ENCODE measurements at places on chromosomes 16 and 17.

GRCh38 chr17:11813871-11814270, 183.4 kb downstream of the ZNF18 start:
- DNase-seq = no peak

DNA sequence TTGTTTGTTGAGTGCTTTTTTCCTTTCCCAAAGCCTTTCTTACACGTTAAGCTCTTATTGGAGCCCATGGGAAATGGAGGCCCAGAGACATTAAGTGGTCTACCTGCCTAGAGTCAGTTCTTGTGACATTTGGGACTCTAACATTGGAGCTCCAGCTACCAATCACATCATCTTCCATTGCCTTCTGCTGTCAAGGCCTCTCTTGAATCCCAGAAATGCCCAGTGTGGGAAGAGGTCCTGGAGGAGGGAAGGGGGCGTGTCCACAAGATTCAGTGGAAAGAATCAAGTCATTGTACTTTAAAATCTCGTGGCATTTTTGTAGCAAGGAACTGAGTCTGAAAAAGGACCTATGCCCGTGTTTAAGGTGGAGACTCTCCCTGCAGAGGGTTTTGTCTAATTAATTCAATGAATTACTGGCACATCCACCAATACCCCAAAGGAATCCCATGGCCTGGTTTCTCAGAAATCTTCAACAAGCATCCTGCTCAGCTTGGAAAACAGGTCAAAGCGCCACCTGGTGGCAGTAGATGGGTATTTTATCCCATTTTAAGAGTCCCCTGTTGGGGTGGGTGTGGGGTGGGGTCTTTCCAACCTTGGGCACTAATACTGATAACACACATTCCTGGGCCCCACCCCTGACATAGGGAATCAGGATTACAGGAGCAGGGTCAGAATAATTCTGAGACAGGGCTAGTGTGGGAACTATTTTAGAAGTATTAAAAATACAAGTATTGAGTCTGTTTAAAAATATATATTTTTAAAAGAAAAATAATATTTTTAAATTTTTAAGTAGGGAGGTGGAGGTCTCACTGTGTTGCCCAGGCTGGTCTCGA, 24.6 kb downstream of the GPT2 start:
- peak; percentile 60 for DNase-seq

DNA sequence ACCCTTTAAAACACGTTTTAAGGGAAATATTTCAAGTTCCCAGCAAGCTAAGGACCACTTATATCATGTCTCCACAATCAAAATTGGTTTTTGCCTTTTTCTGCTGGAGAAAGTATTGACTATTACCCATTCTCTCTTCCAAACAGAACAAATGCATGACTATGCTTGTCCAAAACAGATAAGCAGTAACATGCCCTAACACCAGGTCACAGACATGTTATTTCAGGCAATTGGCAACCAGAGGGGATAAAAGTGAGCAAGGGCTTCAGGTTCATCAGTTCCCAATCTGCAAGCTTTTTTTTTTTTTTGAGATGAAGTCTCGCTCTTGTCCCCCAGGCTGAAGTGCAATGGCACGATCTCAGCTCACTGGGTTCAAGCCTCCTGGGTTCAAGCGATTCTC, 15.0 kb downstream of the SKA2 start:
- no peak for DNase-seq

DNA sequence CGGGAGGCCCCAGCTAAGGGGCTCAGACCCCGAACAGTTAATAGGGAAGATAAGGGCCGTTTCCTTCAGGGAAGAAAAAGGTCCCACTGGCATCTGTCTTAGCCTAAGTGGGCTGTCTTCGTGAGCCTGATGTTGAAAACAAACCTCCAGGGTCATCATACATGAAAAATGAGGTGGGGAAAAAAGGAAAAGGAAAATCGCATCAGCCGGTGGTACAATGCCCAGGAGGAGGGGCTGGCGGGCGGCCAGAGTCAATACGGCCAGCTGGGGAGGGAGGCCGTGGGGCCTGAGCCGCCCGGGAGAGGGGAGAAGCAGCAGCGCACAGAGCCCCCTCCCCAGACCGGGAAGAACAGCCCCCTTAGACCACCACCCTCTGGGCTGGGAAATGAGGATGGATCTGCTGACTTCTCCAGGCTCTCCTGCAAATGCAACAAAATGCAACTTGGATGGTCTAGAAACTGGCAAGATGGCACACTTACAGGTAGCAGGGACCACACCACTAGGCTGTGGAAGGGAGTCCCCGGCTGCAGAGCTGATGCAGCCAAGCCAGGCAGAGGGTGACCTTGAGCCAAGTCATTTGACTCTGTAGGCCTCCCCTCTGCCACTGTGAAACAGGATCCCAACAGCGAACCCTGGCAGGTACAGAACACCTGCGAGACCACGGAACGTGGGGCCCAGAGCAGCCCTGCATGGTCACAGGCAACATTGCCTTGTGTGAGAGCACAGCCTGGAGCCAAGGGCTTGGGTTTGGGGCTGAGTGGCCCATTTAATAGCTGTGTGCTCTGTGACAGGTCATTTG, 448.5 kb downstream of the SOX9 start:
- no peak for DNase-seq

- peak; percentile 65 for DNase-seq
These were observed 5.1 kb downstream of the KRT31 start for GRCh38 chr17:41392278-41392677.

- DNase-seq = no peak
These were observed 25.6 kb upstream of the MAP2K6 start for GRCh38 chr17:69388822-69389442.

DNA sequence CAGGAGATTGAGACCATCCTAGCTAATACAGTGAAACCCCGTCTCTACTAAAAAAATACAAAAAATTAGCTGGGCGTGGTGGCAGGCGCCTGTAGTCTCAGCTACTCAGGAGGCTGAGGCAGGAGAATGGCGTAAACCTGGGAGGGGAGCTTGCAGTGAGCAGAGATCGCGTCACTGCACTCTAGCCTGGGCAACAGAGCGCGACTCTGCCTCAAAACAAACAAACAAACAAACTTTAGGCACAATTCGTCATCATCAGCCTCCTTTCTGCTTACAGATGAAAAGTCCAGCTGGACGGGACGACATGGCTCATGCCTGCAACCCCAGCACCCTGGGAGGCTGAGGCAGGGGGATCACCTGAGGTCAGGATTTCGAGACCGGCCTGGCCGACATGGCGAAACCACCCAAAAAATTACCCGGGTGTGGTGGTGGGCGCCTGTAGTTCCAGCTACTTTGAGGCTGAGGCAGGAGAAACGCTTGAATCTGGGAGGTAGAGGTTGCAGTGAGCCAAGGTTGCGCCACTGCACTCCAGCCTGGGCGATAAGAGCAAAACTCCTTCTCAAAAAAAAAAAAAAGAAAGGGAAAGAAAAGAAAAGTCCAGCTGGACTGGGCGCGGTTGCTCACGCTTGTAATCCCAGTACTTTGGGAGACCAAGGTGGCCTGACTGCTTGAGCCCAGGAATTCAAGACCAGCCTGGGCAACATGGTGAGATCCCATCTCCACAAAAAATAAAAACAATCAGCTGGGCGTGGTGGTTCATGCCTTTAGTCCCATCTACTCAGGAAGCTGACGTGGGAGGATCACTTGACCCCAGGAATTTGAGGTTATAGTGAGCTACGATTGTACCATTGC, 1.5 kb upstream of the SPIRE2 start:
- no peak for DNase-seq

DNA sequence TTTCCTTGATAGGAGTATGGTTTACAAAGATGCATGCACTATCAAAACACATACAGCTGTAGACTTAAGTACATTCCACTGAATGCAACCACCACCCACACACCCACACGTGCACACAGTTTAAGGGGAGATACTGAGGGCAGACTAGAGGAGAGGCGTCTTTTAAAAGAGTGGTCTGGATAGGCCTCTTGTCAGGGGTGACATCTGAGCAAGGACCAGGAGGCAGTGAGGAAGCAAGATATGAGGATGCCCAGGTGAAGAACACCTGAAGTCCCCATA, 12.6 kb downstream of the MPHOSPH6 start:
- no peak for DNase-seq

DNA sequence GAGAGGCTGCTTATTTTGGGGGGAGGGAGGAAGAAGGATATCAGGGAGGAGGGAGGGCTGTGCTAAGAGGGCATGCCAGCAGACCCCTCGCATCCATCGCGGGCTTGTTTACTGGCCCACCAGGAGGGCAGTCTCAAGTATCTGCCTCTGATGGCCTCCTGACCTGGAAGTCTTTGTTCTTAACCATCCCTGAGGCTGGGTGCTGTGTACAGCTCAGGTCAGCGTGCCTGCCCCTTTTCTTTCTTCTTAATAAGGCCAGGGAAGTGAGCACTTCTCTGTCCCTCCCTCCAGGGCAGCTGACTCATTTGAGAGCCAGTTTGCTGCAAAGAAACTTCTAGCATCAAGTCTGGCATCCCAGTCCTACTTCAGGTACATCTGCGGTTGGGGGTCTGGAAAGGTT, 157.0 kb downstream of the CCDC182 start:
- no peak for DNase-seq

- DNase-seq = peak; percentile 51
These were observed 3.8 kb downstream of the ERCC4 start for GRCh38 chr16:13923703-13924298.

DNA sequence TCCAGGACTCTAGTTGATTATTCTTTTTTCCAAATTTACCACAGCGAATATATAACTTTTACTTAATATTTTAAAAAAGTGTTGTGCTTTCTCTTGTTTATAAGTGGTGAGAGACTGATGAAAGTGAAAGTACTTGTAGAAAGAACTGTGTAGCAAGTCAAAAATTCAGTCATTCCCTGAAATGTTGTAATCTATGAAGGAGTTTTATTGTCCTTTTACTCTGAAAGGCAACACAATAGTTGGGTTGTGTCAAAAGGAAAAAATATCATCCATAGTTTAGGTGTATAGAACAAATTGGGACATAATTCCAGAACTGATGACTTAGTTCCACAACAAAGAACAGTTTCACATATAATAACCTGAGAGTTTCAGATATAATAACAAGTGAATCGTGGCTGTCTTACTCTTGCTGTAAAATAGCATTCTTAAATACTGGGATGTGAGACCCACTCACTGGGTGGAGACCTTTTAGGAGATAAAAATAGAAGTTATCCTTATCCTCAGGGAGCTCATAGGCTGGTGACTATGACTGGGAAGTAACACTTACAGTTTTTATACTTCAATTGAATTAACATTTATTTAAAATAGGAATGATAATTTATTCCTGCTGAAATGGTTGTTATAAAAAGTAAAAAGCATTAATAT, 20.6 kb downstream of the CYB5B start:
- DNase-seq = peak; percentile 28

DNA sequence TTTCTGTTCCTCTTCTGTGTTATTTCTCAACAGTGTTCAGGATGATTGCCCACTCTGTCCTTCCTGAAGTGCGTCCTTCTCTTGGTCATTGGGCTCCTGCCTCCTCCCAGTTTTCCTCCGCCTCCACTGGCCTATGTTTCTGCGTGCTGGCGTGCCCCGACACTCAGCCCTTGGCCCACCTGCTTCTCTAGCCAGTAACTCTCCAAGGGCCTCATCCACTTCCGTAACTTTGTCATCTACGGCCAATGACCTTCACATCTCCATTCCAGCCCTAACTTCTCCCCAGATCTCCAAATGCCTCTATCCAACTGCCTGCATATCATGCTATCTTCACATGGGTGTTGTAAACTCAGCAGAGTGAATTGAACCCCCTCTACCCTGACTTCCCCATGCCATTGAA, 39.6 kb upstream of the RPL38 start:
- no peak for DNase-seq

- DNase-seq = peak; percentile 55
These were observed 29.7 kb downstream of the DCAKD start for GRCh38 chr17:45021607-45022287.

DNA sequence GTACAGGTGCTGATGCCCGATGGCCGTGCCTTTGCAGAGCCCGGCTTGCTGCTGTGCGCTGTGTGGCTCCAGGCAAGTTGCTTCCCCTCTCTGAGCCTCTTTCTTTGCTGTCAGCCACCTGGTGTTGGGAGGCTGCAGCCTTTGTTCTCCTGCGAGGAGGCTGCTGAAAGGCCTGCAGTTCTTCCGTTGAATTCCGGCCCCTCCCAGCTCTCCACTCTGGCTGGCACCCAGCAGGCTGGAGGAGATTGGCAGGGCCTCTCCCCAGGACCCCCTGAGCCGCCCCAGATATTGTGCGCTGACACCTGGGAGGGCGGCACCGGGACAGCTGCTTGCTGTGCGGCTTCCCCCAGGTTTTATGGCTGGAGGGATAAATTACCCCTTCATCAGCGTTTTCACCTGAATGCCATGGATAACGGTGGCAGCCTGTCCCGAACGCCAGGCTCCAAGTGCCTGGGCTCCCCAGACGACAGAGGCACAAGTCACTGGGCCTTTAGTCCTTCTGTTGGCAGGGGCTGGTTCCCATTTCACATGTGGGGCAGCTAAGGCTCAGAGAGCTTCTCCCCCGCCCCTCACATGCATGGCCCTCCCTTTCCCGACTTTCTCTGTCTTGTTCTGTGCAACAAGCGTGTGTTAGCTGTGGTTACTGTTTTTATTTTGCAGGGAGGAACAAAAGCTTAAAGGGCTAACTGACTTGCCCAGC, 35.1 kb upstream of the GSE1 start:
- DNase-seq = no peak

DNA sequence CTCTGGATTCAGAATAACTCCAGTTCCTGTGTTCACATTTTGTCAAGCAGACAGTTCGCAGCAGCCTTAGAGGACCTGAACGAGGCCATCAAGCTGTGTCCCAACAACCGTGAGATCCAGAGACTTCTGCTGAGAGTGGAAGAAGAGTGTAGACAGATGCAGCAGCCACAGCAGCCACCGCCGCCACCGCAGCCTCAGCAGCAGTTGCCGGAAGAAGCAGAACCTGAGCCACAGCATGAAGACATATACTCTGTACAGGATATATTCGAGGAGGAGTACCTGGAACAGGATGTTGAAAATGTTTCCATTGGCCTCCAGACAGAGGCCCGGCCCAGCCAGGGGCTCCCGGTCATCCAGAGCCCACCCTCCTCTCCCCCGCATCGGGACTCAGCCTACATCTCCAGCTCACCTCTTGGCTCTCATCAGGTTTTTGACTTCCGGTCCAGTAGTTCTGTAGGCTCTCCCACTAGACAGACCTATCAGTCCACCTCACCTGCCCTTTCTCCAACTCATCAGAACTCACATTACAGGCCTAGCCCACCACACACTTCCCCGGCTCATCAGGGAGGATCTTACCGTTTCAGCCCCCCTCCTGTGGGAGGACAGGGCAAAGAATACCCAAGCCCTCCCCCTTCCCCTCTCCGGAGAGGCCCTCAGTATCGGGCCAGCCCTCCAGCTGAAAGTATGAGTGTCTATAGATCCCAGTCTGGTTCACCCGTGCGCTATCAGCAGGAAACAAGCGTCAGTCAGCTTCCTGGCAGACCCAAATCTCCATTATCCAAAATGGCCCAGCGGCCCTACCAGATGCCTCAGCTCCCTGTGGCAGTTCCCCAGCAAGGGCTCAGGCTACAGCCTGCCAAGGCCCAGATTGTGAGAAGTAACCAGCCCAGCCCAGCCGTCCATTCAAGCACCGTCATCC, 25.9 kb downstream of the CYB561 start:
- DNase-seq = no peak

Measured in EL (cell line).